Activated CD8-positive, alpha-beta memory T cell treated with anti-CD3 and anti-CD28 coated beads for 4 hours (primary cell): ENCODE measurements at places on chromosomes 4 and X.
A peak's percentile ranks its signal among the peaks of the same experiment; 100 is the strongest.

- DNase-seq: no peak
These were observed 122.5 kb downstream of the SPATA18 start for GRCh38 chr4:52173470-52174045.

- DNase-seq: no peak
These were observed 198.8 kb upstream of the FAT4 start for GRCh38 chr4:125115941-125116340.

GRCh38 chr4:19026281-19026680 lies 1004.7 kb upstream of the LCORL start:
- no peak for DNase-seq

DNA sequence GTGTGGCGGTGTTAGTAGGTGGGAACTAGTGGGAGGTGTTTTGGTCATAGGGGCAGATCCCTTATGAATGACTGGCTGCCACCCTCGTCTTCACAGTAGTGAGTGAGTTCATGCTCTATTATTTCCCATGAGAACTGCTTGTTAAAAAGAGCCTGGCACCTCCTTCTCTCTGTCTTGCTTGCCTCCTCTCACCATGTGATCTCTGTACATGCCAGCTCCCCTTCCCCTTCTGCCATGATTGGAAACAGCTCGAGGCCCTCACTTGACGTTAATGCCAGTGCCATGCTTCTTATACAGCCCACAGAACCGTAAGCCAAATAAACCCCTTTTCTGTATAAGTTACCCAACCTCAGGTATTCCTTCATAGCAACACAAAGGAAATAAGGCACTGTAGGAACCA lies 21.7 kb downstream of the PNMA6F start:
- no peak for DNase-seq

DNA sequence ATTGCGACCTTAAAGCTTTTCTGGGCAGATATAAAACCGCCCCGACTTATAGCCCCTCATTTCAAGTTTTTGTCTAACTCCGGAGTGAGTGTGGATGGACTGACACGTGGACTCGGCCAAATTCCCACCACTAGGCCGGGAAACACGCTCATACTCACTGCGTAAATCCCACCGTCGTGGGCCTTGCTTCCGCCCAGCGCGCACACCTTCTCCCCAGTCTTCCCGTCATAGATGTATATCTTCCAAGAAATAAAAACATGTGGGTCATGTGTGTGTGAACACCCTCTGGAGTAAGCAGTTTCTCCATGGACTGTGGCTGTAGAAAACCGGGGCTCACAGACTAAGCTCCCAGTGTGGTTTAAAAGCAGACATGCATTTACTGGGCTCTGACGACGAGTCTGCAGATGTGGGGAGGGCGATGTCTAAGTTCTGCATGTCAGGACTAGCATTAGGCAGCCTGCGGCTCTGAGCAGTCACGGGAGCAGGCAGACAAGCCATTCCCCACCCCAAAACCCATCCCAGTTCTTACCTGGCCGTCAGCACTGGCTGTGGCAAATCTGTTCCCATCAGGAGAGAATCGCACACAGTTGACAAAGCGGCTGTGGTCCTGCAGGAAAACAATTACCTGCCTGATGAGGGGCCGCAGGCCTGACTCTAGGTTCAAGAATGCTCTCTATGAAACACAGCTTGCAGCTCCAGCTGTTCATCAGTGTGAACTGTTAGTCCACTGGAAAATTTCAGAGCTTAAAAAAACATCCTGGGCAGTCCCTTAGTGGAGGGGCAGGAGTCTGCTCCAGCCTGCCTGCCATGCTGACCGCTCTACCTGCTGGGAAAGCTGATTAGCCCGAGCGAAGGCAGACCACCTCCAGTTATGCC lies 28.2 kb downstream of the WDR1 start:
- DNase-seq: no peak

DNA sequence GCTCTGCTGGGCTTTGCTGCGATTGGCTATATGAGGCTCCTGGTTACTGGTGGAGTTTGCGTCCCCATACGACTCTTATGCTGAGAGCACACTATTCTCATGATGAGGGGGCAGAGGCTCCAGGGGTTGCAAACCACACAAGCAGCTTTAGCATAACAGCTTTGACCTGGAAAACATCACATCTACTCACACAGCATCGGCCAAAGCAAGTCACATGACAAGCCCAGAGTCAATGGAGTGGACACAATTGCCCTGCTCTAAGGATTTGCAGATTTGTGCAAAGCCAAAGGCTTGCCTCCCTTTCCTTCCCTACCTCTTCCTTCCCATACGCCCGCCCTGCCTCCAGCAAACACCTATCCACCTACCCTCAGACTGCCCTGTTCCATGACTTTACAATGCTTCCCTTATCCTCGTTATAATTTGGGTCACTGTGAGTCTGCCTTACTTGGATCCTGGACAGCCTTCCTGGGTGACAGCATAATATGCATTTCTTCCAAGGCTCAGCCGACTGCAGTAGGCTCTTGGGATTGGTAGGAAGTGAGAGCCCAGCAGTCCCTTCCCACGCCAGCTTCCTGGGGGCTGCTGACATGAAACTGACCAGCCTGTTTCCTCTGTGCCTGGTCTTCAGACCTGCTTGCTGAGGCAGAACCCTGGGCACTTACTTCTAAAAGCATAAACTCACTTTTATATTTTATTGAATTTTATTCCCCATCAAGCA lies 208.2 kb upstream of the PSAPL1 start:
- no peak for DNase-seq

DNA sequence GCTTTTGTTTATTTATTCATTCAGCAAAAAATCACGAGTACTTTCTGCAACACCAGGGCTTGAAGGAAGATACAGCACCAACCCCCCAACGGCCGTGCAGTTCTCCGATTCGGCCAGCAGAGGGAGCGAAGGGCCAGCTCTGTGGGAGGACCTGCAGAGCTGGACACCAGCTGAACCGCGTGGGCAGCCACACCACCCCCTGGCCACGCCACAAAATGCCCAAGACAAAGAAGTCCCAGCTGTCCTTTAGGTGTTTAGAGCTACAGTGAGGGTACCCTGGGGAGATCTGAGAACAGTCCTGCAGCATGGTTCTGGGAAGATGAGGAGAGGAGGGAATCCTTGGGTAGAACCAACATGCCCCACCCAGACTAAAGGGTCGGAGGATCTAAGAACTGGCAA lies 83.1 kb downstream of the RELL1 start:
- DNase-seq: peak; percentile 36

DNA sequence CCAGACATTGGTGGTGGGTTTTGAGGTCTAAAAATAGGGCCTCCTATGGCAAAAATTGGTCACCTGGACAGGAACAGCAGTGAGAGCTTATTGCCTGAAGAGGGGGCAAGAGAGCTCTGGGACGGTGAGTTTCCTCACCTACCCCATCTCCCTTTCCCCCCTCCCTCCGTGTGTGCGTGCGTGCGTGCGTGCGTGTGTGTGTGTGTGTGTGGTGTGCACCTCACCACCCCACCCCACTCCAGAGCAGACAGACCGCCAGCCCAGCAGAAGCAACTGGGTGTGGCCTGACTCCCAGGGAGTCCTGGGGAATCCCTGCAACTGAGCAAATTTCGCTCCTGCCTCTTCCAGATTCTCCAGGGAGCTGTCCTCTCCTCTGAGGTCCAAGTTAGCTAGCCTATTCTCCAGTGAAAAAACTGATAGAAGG lies 44.7 kb downstream of the PRPS1 start:
- DNase-seq: no peak

DNA sequence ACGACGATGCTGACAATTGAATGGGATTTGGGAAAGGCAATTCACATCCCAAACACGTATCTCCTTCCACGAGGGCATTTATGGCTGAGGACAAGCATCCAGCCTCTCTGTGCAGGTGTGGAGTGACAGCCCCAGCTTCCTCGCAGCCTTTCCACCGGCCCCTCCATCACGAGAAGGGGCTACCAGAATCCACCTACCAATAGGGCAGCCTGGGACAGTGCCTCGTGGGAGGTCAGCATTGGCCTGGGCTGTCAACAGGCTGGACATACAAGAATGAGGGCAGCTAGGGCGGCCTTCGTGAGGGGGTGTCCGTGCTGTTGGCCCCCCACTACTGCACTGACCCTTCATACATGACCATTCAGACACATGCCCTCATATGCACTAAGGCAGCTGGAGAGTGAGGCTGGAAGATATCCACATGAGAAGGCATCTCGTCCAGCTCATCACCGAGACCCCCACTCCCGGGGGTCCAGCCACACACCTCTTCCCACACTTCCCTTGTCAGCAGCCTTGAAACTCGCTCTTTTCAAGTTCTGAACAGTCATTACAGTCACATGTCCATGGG lies 81.0 kb upstream of the ADRA2C start:
- DNase-seq: no peak

- no peak for DNase-seq
These were observed 59.2 kb downstream of the CPZ start for GRCh38 chr4:8651661-8652180.

DNA sequence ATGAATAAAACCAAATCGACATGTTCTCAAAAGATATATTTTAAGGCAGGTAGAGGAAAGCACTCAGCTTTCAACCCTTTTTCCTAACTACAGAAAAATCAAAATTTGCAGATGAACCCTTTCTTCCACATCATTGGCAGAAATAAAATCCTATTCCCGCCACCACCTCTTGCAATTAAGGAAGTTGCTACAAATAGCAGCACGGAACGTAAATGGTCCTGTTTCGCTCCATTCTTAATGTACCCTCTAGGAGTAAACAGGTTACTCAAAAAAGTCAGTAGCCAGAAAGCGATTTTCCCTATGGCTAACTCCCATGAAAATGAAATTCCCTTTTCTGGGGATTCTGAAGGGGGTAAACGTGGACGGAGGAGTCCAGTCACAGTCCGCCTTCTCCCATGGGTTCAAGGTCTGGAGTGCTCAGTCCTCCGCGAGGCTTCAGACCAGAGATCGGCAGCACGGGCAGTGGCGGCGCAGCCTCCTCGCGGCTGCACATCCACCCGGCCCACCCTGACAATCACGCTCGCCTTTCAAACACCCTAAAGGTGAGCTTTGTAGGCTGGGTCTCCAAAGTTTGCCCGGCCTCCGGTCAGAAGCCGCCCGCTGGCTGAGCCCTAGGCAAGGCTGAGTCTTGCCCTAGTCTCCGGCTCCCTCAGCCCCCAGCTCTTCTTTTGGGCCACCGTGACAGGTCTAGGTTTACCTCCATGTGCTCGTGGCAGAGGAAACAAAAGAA lies 1.8 kb downstream of the ATP11C start:
- DNase-seq: no peak

GRCh38 chrX:118928151-118928550 lies 46.3 kb upstream of the LONRF3 start:
- DNase-seq: no peak

GRCh38 chrX:53595266-53595810 lies 91.2 kb downstream of the HUWE1 start:
- no peak for DNase-seq

DNA sequence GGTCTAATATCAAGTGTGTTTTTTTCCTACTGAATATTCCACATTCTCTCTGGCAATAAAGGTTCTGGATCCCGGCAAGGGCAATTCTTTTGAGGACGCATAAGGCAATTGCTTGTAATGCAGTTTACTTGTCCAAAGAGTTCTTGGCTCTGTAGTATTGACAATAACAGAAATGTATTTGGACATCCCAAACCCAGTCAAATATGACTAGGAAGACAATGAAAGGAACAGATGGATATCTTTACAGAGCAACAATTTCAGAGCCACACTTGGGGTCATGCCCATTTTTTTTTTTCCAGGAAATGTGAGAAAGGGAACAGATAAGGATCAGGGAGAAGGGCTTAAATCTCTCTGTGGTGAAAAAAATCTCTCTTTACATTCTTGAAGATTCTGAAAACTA lies 12.2 kb downstream of the GK2 start:
- DNase-seq: no peak
